ENCODE measurements at places on chromosomes 5 and 9. TPM values are rescaled to one million over a fixed set of nuclear protein-coding genes. Genes with fewer than 3 reads are reported as not detected.

The NSA2 gene
- total RNA-seq = 188 TPM

The SGTB gene
- 15.3 TPM for total RNA-seq

The WHRN gene
- total RNA-seq = 3.1 TPM

The MSH3 gene
- 32.5 TPM for total RNA-seq

The SLC23A1 gene
- not detected for total RNA-seq

The MAST4 gene
- total RNA-seq = 2.2 TPM

The RNF224 gene
- total RNA-seq = not detected

The NXNL2 gene
- 0.18 TPM for total RNA-seq

The GHR gene
- total RNA-seq = 31.2 TPM

The HSPB3 gene
- 0.51 TPM for total RNA-seq

The CARTPT gene
- not detected for total RNA-seq

The GABRA1 gene
- not detected for total RNA-seq

DNA sequence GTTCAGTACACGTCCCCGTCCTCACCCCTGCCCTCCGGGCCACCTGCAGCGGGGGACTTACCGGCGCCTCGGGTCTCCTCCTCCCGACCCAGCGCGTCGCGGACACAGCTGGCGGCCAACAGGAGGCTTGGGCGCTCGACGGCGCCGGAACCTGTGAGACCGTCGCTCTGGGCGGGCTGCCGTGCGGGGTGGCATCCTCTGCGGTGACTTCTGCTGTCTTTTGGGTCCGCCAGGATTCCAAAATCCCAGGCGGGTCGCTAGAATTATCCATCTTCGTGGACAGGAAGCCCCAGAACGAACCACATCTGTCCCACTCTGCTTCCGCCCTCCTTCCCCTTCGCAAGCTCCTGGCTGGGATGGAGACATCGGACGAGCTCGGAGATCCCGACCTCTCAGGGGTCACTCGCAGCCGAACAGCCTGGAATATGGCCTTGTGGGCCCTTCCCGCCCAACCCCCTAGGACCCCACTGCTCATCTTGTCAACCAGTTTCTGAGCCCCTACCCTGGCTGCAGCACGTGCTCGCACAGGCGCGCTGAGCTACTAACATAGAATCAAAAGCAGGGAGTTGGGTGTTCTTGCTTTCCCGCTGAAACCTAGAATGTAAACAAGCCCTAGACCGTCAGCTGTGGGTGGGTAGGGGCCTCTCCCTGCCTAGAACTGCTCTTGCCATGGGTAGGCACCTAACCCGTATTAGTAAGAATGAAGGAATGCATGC is 947 bp upstream of the MARCHF3 start:
- DNase-seq = no peak

GRCh38 chr9:104836235-104836634 is 72.3 kb downstream of the NIPSNAP3B start:
- DNase-seq = no peak

- no peak for DNase-seq
These were observed 7.4 kb upstream of the DCTN4 start for GRCh38 chr5:150766251-150766650.

DNA sequence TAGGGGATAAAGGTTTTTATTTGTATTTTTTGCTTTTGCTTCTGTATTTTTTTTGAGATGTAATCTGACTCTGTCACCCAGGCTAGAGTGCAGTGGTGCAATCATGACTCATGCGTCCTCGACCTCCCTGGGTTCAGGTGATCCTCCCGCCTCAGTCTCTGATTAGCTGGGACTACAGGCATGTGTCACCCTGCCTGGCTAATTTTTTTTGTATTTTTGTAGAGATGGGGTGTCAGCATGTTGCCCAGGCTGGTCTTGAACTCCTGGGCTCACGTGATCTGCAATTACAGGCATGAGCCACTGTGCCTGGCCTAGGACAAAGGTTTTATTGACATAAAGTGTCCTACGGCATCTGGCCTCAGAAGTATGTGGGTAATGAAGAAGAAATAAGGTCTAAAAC is 297.1 kb upstream of the C9orf72 start:
- no peak for DNase-seq

- DNase-seq = peak; percentile 30
These were observed 10.7 kb downstream of the CAMK2A start for GRCh38 chr5:150278916-150279315.

DNA sequence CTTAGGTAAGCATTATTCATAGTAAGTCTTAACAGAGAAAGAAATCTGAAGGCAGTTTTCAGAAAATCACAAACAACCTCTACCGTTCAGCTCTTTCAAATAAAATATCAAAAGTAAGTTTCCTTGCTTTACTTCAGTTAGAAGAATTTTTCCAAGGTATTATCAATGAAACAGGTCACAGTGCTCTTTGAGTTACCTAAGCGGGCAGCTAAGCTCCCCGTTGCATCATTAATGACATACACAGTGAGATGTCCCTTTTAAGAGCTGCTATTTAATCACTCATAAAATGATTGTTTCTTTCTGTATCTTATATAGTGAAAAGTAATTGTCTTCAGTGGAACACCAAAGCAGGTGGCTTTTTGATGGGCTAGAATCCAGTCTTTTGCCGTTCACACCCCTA is 86.2 kb upstream of the PIK3R1 start:
- no peak for DNase-seq

DNA sequence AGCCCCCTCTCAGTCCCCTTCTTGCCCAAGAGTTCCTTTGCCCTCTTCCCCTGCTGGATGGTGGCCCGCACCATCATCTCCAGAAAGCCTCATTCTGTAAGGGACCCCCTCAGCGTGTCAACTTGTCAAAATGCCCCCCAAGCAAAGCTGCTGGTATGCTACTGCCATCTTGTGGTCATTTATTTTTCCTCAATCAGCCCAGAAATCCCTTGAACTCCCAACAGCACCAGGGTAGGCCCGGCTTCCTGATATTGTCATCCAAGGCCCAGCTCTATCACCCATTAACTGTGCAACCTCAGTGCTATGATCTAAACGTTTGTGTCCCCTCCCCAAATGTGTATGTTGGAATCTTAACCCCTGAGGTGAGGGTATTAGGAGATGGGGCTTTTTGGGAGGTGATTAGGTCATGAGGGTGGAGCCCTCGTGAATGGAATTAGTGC is 53.2 kb upstream of the FBXW11 start:
- peak; percentile 59 for DNase-seq

DNA sequence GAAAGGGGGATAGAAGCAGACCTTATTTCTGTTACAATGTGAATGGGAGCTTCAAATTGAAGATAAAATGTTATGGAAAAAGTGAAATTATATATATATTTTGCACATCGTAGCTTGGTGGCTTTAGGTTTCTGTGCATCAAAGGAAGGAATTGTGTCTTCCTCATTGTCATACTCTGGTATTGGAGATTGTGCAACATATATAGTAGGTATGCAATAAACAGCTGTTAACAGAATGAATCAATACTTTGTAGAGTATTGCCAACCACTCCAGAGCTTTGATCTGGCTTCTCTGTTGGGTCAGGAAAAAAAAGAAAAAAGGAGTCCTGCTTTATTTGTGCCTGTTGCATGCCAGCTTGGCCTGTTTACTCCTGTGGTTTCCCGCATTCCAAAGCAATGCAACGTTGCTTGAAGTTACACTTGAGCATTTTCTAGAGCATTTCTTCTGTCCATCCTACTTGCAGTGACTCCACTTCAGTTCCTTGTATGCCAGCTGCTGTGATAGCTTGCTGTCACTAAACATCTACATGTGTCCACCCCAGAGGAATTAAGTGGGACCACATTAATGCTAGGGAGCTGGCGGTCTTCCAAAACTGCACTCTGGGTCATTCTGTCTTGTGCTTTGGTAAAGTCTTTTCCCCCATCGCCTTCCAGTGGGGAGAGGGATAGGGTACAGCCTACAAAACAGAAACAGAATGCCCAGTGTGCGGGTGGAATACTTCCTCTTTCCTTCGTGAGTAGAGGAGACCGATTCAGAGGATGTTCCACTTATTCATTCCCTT is 62.0 kb upstream of the MEF2C start:
- DNase-seq = peak; percentile 80

DNA sequence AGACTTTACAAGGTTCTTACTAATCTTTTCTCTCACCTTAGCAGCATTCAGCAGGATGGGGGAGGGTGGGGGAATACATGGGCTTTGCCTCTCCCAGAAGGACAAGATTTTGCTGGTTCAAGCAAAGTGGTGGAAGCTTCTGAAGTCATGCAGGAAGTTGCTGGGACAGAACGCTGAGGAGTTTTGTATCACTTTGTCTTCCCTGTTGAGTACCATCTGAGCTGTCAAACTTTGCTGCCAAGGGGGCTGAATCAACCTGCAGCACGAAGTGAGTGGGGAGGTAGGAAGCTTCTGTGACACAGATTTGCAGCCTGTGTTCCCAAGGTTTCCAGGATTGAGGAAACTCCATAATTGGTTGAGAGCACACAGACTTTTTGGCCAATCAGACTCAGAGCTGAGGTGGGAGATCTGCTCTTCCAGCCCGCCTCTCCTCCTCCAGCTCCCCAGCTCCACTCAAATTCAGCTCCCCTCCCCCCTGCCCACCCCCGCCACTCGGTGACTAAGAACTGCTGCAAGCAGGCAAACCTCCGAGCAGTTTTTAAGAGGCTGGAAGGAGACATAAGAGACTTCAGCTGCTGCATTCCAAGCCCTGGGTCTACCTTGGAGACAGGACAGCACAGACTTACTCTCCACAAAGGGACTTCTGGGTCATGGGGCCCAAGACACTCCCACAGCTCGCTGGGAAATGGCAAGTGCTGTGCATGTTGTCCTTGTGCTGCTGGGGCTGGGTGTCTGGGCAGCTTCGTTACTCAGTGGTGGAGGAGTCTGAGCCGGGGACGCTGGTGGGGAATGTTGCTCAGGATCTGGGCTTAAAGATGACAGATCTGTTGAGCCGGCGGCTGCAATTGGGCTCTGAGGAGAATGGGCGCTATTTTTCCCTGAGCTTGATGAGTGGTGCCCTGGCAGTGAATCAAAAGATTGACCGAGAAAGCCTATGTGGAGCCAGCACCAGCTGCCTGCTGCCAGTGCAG is at the start of gene PCDHGC5:
Gene PCDHGC5 (plus strand): TSS at position 491 of the 971 bp plus-strand sequence. CDS start 160 bp downstream, at position 651.
- DNase-seq = no peak

GRCh38 chr5:57082441-57083067 is 91.3 kb upstream of the GPBP1 start:
- DNase-seq = no peak

DNA sequence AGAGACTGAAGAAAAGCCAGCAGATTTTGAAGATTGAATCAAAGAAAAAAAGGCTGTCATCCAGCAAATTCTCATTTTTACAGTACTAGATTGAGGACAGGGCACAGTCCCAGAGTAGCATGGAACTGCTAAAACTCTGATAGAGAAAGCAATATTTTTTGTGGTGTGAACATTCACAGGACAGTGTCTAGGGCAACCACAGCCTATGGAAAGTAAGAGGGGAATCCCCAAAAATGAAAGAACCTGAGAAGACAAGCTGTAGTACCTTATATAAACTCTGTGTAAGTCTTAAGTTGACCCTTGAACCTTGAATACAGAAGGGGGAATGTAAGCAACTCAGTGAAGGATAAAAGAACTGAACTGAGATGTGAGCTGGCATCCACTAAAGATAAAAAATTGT is 540.3 kb downstream of the HINT1 start:
- no peak for DNase-seq

- no peak for DNase-seq
These were observed 213.7 kb upstream of the NR4A3 start for GRCh38 chr9:99607842-99608448.

DNA sequence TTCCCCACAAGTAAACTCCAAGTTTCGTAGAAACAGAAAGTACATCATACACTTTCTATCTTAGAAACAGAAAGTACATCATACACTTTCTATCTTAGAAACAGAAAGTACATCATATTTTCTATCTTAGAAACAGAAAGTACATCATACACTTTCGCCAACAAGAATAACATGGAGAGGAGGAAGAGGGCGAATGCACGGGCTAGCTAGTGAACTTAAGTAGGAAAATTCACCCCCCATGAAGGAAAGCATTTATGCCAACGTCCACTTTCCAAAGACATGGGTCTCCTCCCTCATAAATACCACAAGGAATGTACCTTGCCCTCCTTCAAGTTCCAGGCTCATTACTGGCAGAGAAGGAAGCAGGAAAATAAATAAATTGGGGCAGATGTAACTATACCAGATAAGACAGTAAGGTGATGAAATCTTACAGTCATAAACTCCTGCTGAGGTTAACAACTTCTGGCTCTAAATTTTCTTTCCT is 64.7 kb downstream of the FRMD3 start:
- no peak for DNase-seq

GRCh38 chr9:26725573-26725972 is 167.0 kb downstream of the CAAP1 start:
- DNase-seq = no peak

DNA sequence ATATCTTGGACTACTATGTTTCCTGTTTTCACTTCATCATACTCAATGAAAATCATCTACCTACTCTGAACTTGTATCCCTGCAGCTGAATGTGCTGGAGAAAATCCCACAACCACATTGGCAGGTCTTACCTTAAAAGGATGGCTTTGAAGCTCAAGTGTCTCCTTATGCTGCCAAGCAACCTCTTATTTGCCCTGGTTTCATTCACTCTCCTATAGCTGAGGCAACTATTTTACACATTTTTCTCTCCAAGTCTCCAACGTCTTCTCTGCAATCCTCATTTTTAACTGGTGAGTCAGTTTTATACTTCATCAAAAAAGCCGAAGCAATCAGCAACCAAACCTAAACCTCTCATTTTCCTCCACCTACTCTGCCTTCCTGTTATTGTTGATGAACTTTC is 49.7 kb downstream of the POU4F3 start:
- no peak for DNase-seq

GRCh38 chr5:152290181-152290580 is 114.9 kb downstream of the NMUR2 start:
- no peak for DNase-seq

GRCh38 chr9:2466703-2467102 is 154.9 kb upstream of the VLDLR start:
- no peak for DNase-seq

DNA sequence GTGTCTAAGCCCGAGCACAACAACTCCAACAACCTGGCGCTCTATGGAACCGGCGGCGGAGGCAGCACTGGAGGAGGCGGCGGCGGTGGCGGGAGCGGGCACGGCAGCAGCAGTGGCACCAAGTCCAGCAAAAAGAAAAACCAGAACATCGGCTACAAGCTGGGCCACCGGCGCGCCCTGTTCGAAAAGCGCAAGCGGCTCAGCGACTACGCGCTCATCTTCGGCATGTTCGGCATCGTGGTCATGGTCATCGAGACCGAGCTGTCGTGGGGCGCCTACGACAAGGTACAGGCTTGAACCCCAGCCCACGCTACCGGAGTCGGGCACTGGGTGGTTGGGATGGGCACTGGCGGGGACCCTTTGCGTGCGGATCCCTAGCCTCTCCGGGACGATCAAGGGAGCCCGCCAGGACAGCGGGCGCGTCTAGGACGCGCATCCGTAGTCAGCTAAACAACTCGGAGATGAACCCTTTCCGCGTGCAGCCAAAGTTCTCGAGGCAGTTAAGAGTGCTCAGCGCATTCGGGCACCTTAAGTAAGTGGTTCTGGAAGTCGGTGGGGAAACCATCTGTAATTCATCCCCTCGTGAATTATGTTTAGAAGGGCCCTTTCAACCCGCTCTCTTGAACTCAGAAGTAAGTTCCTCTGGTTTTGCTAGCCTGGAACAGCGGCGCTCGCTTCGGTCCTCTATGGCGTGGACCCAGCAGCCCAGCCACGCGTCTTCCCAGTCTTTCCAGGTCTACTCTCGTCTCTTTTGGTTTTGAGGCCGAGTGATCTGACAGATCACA is 1.3 kb downstream of the KCNN2 start:
- DNase-seq = no peak

All from SJCRH30 (cell line).